ENCODE measurements at places on chromosomes 1 and 21.

DNA sequence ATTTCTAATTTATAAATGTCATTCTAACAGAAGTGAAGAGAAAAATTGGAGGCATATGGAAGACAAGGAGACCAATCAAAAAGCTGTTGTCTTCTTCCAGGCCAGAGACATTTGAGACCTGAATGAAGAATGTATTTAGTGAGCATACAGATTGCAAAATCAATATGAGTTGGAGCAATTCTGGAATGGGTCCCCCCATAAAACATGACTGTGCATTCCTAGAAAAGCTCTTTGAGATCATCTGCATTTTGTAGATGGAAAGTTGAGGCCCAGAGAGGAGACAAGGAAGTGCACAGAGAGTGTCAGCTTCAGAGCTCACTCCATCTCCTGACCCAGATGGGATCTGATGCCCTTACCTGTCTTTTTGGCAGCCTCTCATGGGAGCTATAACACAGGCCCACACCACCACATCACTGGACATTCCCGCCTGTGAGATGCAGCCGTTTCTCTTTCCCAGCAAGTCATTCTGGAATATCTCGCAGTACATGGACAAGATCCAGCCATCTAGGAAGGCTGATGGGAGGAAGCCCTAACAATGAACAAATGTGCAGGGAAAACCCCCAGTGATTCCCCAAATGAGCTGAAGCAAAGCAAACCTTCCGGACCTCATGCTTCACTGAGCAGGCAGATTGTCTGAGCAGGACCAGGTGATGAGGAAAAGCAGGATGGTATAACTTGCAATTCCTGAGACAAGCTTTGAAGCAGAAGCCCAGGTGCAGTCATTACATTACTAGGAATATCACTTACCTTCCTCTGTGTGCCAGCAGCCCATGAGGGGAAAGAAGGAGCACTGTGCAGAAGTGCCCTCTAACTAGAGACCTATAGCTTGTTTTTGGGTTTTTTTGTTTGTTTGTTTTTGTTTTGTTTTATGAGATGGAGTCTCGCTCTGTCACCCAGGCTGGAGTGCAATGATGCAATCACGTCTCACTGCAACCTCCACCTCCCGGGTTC, 445.6 kb downstream of the PLPP3 start:
- DNase-seq, result no peak

DNA sequence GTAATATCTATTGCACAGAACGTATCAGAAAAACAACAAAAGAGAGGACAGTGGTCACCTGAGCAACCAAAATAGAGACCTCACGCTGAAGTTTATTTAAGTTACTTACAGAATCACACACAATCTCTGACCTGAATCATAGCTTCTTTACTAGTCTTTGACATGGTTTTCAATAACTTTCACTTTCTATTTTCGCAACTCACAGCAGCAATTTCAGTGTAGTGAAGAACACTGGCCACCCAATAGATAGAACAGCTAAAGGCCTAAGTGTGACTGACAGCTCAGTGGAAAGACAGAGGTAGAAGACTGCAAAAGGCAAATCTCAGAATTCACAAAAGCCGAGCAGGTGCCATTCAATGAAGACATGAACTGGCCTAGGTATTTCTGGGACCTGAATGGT, 435.6 kb upstream of the CHRM3 start:
- no peak for DNase-seq

- DNase-seq, result no peak
These were observed 18.0 kb downstream of the WDR4 start for GRCh38 chr21:42861311-42861847.

GRCh38 chr1:77430966-77431690, 149.3 kb downstream of the AK5 start:
- no peak for DNase-seq

GRCh38 chr1:156386134-156386901, 17.3 kb downstream of the RHBG start:
- no peak for DNase-seq

GRCh38 chr21:17523007-17523451, 10.2 kb downstream of the CXADR start:
- DNase-seq, result no peak

GRCh38 chr1:112165375-112165774, 175.9 kb upstream of the KCND3 start:
- no peak for DNase-seq

DNA sequence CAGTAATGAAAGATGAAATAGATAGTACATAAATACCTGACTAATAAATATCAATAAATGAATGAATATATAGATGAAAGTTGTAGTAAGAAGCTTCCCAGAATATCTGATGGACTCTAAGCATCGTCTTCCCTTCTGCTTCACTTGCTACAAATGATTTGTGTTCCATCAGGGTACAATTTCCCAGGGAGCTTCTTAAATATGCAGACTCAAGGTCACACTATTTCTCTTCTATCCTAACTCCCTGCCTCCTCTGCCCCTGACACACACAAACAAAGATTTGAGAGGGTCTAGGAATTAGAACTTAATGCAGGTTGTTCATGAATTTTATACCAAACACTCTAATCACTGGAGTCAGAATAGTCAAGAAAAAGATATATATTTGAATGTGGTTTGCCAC, 415.9 kb upstream of the TMPRSS15 start:
- no peak for DNase-seq

DNA sequence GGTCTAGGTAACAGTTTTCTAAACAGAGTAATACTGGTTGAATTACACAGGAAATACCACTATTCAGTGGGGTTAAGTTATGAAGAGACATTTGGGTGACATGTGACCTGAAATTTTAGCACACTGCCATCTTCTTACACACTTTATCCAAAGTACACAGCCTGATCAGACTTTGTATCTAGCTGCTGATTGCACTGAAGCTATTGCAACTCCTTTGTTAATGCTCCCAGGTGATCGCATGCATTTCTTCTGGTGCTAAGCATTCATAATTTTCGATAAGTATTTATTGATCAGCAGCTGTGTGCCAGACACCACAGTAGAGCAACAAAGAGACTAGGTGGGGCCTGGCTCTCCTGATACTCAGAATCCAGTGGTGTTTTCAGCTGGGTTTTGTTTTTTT, 52.4 kb downstream of the AK4 start:
- no peak for DNase-seq

- DNase-seq, result peak; percentile 86
These were observed 9.8 kb upstream of the SFN start for GRCh38 chr1:26853156-26853555.

DNA sequence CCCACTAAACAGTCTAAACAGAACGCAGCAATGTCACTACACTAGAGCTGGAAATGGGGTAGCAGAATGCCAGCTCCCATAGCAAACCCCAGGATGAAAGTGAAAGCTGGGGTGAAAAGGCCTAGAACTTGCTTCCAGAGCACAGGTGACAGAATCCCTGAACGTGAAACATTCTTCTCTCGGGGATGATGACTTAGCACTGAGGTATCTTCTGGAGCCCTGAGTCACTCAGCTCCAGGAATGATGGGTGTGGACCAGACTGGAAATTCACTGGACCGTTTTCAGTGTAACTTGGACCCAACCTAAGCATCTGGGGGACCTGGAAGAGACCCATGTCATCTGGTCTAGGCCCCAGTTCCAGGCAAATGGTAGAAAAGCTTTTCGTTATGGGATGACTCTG, 108.9 kb downstream of the CDC7 start:
- DNase-seq, result no peak

DNA sequence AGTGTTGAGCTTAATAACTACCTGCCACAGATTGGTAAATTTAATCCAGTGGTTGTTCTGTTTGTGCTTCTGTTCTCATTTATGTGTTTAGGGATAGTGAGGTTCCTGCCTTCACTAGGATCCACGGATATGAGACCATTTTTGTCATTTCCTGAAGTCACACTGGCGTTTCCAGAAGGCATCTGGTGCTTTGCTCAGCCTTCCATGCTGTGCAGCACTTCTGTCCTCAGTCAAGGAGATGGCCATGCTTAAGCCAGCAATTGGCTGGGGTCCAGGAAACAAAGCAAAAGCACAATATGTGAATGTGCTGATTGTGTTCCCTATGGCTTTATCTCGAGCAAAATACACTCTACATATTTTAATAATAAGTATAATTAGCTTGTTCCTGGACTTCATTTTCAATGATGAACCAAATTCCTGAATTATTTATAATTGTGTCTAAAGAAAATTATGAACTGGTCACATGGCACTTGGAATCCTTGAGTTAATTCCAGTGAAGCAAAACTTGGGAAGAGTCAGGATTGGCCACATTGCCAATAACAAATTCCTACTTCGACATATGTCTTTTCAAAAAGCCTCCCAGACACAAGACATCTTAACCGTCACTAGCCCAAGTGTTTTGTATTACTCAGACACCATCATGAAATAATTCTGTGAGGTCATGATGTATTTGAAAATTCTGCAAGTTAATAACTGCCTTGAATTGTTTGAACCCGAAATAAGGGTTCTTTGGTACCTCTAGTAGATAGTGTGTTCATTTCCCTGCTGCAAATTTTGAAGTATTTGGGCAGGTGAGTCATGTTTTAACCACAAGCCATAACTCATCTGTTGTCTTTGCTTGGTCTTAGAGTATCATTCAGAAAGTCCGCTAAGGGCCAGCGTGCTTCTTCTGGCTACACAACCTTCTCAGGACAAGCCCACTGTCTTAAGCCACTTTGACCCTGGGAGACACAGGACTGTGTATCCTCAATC, 412.4 kb downstream of the DISC1 start:
- no peak for DNase-seq

DNA sequence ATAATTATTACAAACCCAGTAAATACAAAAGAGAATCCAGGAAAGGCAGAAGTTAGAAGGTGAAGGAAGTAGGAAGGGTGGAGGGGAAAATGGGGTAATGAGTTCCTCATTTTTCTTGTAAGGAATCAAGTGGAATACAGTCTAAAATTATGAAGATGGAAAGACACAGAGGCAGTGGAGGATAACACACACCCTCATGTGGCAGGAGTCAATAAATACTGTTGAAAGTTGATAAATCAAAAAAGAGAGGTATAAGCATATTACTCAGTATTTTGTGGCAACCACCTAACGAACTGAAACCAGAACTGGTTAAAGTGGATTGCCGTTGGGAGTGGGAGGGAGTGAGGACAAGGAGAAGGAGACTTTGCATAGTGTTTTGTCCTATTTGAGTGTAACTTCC, 78.6 kb upstream of the SLC44A3 start:
- no peak for DNase-seq

GRCh38 chr21:35614396-35614921, 445.9 kb downstream of the SETD4 start:
- DNase-seq, result peak; percentile 50

DNA sequence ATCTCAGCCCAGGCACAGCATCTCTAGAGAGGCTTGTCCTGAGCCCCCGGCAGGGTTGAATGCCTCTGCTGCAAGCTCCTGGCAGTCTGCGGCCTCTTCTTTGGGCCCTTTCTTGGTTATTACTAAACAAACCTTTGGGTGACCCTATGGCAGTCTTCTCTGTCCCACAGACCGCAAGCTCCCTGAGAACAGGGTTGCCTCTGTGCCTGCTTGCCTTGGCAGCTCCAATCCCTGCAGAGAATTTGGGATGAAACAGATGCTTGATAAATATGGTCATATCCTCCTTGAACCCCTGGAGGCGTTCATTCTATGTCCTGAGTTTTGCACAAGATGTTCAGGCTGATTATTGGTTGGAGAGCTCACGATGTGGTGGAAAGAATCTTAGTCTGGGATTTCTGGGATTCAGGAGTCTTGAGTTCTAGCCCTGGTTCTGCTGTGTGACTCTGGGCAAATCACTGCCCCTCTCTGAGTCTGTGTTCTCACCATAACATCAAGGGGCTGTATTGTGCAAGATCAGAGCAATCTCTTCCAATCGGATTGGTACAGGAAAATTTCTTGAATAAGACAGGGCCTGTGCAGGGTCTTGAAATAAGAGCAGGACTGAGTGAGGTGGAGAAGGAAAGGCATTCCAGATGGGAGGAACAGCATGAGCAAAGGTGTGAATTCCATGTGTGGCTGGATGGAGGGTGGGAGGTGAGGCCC, 49.6 kb downstream of the EDN2 start:
- DNase-seq, result no peak

DNA sequence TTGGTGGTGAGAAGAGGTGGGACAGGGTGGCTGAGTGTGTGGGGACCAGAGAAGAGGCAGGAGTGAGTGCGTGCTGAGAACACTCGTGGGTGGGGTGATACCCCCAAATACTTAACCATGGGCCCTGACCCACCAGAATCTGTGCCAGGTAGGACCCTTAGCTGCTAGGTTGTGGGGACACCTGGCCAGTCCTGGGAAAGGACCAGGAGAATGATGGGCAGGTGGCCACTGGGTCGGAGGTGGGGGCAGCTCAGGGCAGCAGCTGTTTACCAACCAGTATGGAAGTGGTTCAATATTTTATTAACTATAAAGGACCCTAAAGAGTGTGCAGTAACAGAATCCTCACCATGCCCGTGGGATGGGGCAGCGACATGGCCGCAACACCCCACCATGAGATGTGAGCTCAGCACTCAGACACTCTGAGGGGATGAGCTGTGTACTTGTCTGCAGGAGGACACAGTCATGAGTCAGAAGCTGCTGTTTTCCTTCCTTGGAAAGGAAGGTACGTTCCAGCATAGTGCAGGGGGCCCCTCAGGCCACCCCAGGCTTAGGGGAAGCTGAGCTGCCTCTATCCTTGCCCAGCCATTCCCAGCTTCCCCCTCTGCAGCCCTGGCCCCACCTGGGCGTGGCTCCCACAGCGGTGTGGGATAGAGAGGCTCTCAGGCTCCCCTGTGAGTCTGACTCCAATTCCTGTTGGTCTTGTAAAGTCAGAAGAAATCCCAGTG, 25.4 kb downstream of the TEX35 start:
- DNase-seq, result no peak

DNA sequence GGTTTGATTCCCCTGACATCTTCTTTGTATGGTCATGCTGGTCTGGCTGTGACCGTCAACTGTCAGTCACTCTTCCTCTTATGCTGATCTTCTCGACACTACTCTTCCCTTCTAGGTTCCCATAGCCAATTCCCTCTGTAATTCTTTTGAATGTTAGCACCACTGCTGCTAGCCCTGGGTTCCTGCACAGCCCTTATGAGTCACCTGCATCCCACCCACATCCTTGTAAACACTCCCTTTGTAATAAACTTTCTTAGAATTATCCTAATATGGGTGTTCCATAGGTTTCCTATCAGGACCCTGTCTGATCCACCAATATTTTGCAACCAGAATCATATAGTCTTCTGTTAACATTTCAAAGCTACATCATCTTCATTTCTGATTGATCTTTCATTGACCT, 37.1 kb downstream of the JUN start:
- DNase-seq, result no peak

- peak; percentile 49 for DNase-seq
These were observed 601 bp downstream of the UBE2G2 start for GRCh38 chr21:44800971-44801467.

- DNase-seq, result peak; percentile 40
These were observed 66.3 kb upstream of the DIRAS3 start for GRCh38 chr1:68116643-68117235.
